CD14-positive monocyte (primary cell): ENCODE measurements at places on chromosomes 11 and 22. TPM values are rescaled to one million over a fixed set of nuclear protein-coding genes. Genes with fewer than 3 reads are reported as not detected.

C22orf31 gene
- not detected in 2 replicates for polyA plus RNA-seq

CENPM gene
- polyA plus RNA-seq, result 0.32 TPM in 1 of 2 replicates, not detected in the other

CD6 gene
- 0.09 and 0.47 TPM in 2 replicates for polyA plus RNA-seq

FGF3 gene
- polyA plus RNA-seq, result not detected

TMEM45B gene
- polyA plus RNA-seq, result 0.56 TPM

IGLL1 gene
- polyA plus RNA-seq, result not detected in 2 replicates

MUC6 gene
- not detected in 2 replicates for polyA plus RNA-seq

MS4A3 gene
- not detected in 2 replicates for polyA plus RNA-seq

HEPHL1 gene
- not detected in 2 replicates for polyA plus RNA-seq

TH gene
- not detected for polyA plus RNA-seq

RFPL3 gene
- not detected for polyA plus RNA-seq

ZDHHC13 gene
- 1.8 and 5.6 TPM in 2 replicates for polyA plus RNA-seq

OR51E2 gene
- polyA plus RNA-seq, result not detected

BAIAP2L2 gene
- not detected for polyA plus RNA-seq

HSPB2 gene
- not detected in 2 replicates for polyA plus RNA-seq

DKK3 gene
- polyA plus RNA-seq, result not detected in 2 replicates

ARHGAP20 gene
- not detected for polyA plus RNA-seq

CASP5 gene
- polyA plus RNA-seq, result 2.3 TPM

OR5A1 gene
- not detected for polyA plus RNA-seq

APOA4 gene
- not detected for polyA plus RNA-seq

SCGB1A1 gene
- not detected for polyA plus RNA-seq

THYN1 gene
- 57.6 TPM for polyA plus RNA-seq

ZFP91 gene
- polyA plus RNA-seq, result 7.2 and 15.8 TPM in 2 replicates

DNAJB13 gene
- polyA plus RNA-seq, result not detected

BATF2 gene
- 0.97 TPM for polyA plus RNA-seq

FBLN1 gene
- polyA plus RNA-seq, result not detected

OR52N4 gene
- not detected for polyA plus RNA-seq

RASGRP2 gene
- 234 and 242 TPM in 2 replicates for polyA plus RNA-seq

BLID gene
- polyA plus RNA-seq, result not detected in 2 replicates

RFPL2 gene
- 0.36 TPM for polyA plus RNA-seq

KCNC1 gene
- not detected for polyA plus RNA-seq

TNNI2 gene
- polyA plus RNA-seq, result 11.7 TPM

UPK3A gene
- 6.0 and 11.2 TPM in 2 replicates for polyA plus RNA-seq

ACER3 gene
- 10.5 and 23.6 TPM in 2 replicates for polyA plus RNA-seq

GAB4 gene
- not detected for polyA plus RNA-seq

STIM1 gene
- polyA plus RNA-seq, result 21.0 TPM

BEST1 gene
- 22.5 and 24.9 TPM in 2 replicates for polyA plus RNA-seq

PTH gene
- not detected for polyA plus RNA-seq

OR4D10 gene
- not detected in 2 replicates for polyA plus RNA-seq

ADM2 gene
- not detected for polyA plus RNA-seq

ANKK1 gene
- polyA plus RNA-seq, result 0.07 TPM

FLRT1 gene
- not detected for polyA plus RNA-seq

IGSF9B gene
- not detected for polyA plus RNA-seq

OR52I2 gene
- not detected for polyA plus RNA-seq

DTX4 gene
- 1.1 TPM for polyA plus RNA-seq

RTN4R gene
- not detected in 2 replicates for polyA plus RNA-seq

MB gene
- polyA plus RNA-seq, result not detected in 2 replicates

DAGLA gene
- 0.73 TPM for polyA plus RNA-seq
